ENCODE measurements at places on chromosomes 6 and 20.

GRCh38 chr6:75484535-75484934 lies 9.1 kb downstream of the FILIP1 start:
- no peak for DNase-seq

DNA sequence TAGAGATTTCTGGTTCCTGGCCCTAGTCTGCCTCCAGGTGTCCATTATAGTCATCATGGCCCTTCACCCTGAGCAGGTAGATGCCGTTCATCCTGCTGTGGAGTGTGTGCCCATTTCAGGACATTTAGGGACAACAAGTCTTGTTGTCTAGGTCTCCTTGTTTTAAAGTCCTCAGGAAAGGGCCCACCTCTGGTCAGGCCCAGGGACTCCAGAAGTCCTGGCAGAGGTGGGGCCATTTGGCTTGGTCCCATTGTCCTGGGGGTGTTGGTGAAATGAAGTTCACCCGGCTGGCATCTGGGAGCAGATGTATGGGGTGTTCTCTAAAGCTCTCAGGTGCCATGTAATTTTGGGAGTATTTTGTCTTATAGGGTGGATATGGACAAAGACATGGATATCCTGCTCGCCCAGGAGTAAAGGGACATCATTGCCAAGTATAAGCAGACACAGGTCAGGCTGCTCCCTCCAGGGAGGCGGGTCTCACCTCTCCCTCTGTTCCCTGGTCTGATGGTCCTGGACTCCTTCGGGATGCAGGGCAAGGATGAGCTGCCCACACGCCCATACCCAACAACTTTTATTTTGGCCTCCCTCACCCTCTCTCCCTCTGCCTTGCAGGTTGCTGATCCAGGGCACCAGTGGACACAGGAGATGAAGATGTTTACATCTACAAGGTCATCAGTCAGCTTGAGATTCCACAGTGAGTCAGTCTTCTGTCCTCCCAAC lies 31.7 kb upstream of the MAS1L start:
- no peak for DNase-seq

GRCh38 chr6:142395266-142395665 lies 93.5 kb downstream of the ADGRG6 start:
- no peak for DNase-seq

- DNase-seq: no peak
Observed at GRCh38 chr6:117440706-117441525, 15.2 kb upstream of the ROS1 start.

DNA sequence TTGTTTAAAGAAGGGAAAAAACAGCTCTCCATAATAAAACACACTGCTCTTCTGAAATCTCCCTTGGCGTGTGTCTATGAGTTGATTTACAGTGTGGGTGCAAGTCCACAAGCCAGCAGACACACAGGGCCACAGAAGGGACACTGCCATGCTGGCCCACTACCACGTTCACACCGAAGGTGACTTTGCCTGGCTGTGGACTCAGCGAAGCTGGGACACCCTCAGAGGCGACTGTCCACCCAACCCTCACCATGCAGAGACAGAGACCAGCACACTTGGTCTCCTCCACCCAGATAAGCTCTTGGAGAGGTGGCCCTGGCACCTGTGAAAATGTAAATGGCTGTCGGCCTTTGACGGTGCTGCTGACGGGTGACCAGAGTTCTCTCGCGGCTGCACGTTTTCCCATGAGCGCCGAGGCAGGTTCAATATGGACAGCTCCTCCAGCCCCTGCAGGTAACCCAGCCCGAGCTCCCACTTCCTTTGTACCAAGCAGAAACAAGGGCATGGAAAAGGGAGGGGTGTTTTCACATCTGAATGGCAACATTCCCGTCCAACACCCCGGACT lies 78.0 kb downstream of the YTHDF1 start:
- no peak for DNase-seq

DNA sequence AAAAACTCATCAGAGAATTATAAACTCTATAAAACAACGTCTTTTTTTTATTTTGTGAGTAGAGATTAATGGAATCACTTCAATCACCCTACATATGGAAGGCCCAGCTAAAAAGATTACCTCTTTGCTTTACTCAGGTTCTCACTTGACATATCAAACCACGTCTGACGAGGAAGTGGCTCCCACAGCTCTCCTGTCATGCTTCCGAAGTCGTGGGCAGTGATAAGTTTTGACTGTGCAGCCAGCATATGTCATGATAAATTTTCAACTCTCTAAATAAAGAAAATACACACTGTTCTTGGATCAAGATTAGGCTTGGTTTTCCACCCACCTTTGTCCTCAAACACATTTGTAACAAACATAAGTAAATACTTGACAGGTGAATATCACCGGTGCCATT lies 279.5 kb upstream of the RNF217 start:
- DNase-seq: no peak

- no peak for DNase-seq
Observed at GRCh38 chr6:155040901-155041650, 46.0 kb downstream of the TIAM2 start.

GRCh38 chr6:54244430-54244829 lies 63.8 kb upstream of the TINAG start:
- no peak for DNase-seq

DNA sequence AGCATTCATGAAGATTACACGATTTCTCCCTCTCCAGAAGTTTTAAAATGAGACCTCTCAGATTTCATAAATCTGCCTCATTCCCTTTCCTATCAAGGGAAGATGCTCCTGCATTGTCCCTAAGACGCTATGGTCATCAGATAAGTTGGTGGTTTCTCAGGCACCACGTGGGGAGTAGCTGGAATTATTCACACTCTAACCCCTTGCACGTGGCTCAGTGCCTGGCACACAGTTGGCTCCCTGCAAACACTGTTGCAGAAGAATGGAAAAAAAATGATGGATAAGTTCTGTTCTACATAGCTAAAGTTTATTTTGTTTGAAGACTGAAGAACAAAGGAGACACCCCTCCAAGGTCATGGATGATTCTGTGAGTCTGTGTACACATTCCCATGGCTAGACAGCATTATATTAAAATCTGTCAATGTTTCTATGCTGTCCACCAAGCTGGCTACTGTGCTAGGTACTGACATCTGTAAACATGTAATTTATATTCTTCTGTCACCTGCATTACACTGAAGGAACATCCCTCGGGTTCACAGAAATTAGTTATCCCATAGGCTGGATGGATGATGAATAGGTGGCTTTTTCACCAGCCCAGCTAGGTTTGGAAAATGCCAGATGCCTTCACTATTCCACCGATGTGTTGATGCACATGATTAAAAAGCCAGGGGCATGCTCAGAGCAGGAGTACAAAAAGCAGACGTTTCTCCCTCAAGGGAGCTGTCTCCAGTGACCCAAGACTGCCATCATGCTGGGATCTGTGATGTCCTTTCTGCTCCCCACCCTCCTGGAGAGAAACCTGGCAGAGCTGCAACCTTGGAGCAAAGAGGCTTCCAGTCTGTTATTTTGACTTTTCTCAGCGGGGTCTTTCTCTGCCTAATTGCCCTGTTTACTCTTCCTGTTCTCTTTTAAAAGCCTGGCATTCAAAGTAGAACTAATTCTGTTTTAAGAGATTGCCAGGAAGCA lies 610.5 kb downstream of the UTRN start:
- no peak for DNase-seq

DNA sequence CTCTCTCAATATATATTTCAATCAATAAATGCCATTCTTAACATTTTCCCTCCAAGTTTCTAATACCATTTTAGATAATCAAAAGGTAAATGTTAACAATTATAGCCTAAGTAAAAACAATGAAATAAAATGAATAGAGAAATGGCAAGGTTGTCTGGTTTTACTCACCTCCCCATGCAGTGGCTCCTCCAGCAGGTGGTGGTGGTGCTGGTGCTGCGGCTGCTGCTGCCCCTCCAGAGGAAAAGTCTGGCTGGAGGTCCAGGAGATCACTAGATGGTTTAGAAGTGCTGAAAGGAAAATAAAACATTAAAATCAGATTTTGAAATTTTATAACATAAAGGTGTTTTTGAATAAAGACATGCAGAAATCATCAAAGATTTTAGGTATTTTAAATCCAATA lies 93.2 kb downstream of the PRSS35 start:
- no peak for DNase-seq

GRCh38 chr6:142187209-142187608 lies 40.1 kb downstream of the VTA1 start:
- no peak for DNase-seq

GRCh38 chr6:27752038-27752885 lies 159.9 kb downstream of the OR2B2 start:
- peak; percentile 25 for DNase-seq

DNA sequence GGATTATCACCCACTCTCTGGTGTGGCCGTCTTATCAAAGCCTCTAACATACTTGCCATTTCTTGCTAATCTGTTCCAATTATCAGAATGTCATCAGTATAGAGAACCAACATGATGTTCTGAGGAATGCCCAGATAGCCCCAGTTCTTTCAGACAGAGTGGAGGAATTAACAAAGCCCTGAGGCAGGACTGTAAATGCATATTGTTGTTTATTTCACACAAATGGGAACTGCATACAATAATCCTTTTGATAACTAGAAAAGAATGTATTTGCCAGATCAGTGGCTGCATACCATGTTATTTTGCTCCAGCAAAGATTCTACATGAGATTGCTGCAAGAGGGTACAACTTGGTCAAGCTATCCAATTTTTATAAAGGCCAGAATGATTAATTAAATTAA lies 112.8 kb upstream of the HEY2 start:
- DNase-seq: no peak

- DNase-seq: no peak
Observed at GRCh38 chr6:48134246-48134645, 23.2 kb upstream of the PTCHD4 start.

- no peak for DNase-seq
Observed at GRCh38 chr6:52976591-52977035, 18.5 kb downstream of the GSTA4 start.

DNA sequence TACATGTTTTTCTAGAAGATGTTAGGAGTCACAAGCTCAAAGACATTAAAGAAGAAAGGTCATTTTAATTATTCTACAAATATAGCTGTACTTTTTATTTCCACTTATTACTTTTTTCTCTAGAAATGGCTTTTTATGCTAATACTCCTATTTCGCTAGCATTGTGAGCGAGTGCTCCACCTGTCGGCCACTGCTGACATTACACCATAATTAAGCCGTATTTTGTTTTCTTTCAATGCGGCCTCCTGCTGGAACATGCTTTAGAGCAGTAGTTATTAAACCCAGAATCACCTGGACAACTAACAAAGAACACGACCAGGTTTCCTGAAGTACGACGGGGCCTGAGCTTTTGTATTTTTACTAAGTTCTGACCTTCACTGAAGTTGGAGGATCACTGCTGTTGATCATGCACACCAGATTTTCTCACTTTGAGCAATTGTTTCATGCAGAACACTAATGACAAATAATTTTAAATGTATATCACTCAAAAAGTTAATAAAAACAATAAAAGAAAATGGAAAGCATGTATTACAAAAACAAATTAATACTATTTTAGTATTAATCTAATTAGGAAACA lies 74.1 kb upstream of the PAK5 start:
- DNase-seq: peak; percentile 22

- no peak for DNase-seq
Observed at GRCh38 chr6:105769987-105770386, 316.1 kb upstream of the PRDM1 start.

DNA sequence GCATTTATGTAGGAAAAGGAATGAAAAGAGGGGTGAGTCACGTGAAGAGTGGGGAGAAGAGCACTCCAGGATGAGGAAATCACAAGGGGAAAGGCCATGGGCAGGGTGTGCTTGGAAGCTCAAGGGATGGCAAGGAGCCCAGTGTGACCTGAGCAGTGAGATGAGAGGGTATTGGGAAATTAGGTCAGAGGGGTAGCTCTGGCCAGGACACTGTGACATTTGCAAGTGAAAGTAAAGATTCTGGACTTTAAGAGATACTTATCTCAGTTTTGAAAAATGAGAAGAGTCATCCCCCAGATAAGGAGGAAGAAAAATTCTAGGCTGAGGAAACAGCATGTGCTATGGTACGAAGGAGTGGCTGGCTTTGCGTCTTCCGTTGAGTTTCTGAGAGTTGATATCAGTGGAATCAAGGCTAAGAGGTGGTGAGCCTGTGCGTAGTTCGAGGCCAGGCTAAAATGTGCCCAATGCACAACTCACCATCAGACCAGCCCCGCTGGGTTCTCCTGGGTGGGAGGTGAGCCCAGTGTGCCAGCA lies 79.9 kb downstream of the GCLC start:
- no peak for DNase-seq

- DNase-seq: no peak
Observed at GRCh38 chr6:27896398-27896796, 15.8 kb downstream of the OR2B2 start.

GRCh38 chr6:165762876-165763275 lies 99.8 kb upstream of the PDE10A start:
- DNase-seq: no peak

- DNase-seq: no peak
Observed at GRCh38 chr6:3751077-3751729, at the start of gene PXDC1. PXDC1 (minus strand) TSS chr6:3751713; CDS start chr6:3751531, 182 bp downstream.

DNA sequence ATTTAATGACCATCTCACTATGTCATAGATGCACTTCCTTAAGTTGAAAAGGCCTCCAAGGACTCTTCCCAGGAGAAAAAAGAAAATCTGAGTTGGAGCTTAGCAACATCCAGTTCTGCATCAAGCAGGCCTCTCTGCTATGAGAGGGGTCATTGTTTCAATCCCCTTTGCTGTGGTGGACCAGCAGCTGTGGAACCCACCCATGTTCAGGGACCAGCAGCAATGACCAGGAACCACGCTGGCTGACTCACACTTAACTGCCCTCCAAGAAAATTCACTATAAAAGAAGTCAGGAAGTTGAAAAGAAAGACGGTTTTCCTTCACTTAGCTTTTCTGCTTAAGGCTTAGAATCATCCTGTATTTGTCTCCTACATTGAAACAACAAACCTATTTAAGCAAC lies 1062.4 kb upstream of the FLRT3 start:
- no peak for DNase-seq

DNA sequence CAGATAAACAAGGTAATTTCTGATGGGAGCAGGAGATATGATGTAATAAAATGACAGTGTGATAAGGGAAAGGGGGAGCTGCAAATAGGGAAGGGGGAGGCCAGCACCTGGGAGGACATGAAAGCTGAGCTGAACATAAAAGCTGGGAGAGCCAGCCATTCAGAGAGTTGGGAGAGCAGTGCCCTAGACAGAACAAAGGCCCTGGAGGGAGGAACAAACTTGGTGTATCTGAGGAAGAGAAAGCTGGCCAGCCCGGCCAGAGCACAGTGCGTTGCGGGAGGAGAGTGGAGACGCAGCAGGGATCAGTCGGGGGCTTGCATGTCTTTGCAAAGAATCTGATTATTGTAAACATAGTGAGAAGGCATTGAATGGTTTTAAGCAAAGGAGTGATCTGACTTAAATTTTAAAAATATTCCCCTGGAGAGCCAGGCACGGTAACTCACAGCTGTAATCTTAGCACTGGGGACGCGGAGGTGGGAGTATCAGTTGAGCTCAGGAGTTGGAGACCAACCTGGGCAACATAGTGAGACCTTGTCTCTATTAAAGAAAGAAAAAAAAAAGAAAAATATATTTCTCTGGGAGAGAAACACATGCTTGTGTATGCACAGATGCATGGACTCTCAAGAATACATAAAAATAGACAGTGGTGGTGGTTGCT lies 318.2 kb downstream of the ZFAND3 start:
- DNase-seq: no peak

GRCh38 chr6:36955671-36956445 lies 1.3 kb downstream of the PI16 start:
- no peak for DNase-seq

GRCh38 chr6:107491760-107492660 lies 2.1 kb downstream of the SOBP start:
- no peak for DNase-seq
